ENCODE measurements at places on chromosomes 2 and 18. TPM values are rescaled to one million over a fixed set of nuclear protein-coding genes. Genes with fewer than 3 reads are reported as not detected.
A peak's percentile ranks its signal among the peaks of the same experiment; 100 is the strongest.

The CLEC4F gene
- total RNA-seq, result not detected

The RBFA gene
- total RNA-seq, result 15.0 TPM

GRCh38 chr2:162073888-162074631 is at the start of gene DPP4:
DPP4 (minus strand) TSS chr2:162074215; CDS start chr2:162073981, 234 bp downstream.
- peak within 1 kb of the TSS; percentile 99 for H3K4me3 ChIP-seq
- H3K27me3 ChIP-seq, result no peaks in the 10 kb centered on the region
- H3K36me3 ChIP-seq, result peaks cover 9% of the 10 kb centered on the region
- H3K27ac ChIP-seq, result peak within 1 kb of the TSS; percentile 94
- H3K4me1 ChIP-seq, result peaks cover 37% of the 10 kb centered on the region
- peak; percentile 38 for DNase-seq

GRCh38 chr2:24919506-24920097 is 435 bp downstream of the ADCY3 start:
- H3K27me3 ChIP-seq, result peaks cover 4% of the 10 kb centered on the region
- H3K4me3 ChIP-seq, result peak overlapping the region; percentile 96
- peak overlapping the region; percentile 34 for H3K27ac ChIP-seq

DNA sequence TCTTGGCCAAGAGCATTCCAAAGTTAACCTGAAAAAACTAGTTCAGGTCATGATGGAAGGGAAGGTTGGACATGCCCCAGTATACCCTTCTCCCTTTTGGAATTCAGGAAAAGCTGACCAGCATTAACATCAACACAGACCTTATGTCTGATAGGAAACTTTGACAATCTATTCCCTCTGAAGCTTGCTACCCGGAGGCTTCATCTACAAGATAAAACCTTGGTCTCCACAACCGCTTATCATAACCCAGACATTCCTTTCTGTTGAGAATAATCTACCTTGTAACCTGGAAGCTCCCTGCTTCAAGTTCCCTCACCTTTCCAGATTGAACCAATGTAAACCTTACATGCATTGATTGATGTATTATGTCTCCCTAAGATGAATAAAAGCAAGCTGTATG is 24.7 kb upstream of the IL37 start:
- no peak overlapping the region for H3K4me3 ChIP-seq
- no peaks in the 10 kb centered on the region for H3K36me3 ChIP-seq
- DNase-seq, result no peak
- H3K27ac ChIP-seq, result no peak overlapping the region
- H3K27me3 ChIP-seq, result peaks cover 6% of the 10 kb centered on the region
- peaks cover 10% of the 10 kb centered on the region for H3K4me1 ChIP-seq

- peak overlapping the region; percentile 84 for H3K4me3 ChIP-seq
- no peak for DNase-seq
- H3K36me3 ChIP-seq, result peaks cover 3% of the 10 kb centered on the region
- peaks cover 40% of the 10 kb centered on the region for H3K27me3 ChIP-seq
- H3K4me1 ChIP-seq, result peaks cover 17% of the 10 kb centered on the region
Observed at GRCh38 chr2:110747522-110748488, 15.4 kb downstream of the ACOXL start.

GRCh38 chr18:1408376-1408775 is 503.7 kb downstream of the ADCYAP1 start:
- H3K36me3 ChIP-seq, result no peaks in the 10 kb centered on the region
- H3K27ac ChIP-seq, result no peak overlapping the region
- no peak overlapping the region for H3K4me3 ChIP-seq
- no peaks in the 10 kb centered on the region for H3K27me3 ChIP-seq
- no peak for DNase-seq

DNA sequence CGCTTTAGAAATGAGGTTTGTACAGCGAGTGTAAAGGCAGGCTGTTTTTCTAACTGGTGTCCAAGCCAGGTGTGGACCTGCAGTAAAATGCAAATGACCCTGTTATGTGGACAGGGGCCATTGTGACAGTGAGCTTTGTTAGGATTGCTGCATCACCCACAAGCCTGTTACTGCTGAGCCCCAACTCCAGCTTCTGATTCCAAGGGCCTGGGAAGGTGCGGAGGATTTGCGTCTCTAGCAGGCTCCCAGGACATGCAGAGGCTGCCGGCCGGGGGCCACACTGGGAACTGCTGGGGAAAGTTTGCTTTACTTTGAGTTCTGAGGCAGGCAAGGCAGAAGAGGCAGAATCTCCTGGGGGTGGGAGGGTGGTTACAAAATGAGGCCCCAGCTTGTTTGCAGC is 164.1 kb downstream of the GLI2 start:
- no peak overlapping the region for H3K4me3 ChIP-seq
- H3K27me3 ChIP-seq, result peaks cover 21% of the 10 kb centered on the region
- H3K4me1 ChIP-seq, result no peaks in the 10 kb centered on the region
- no peaks in the 10 kb centered on the region for H3K36me3 ChIP-seq
- no peak for DNase-seq

GRCh38 chr2:124983595-124983994 is 958.5 kb downstream of the CNTNAP5 start:
- no peak for DNase-seq
- no peak overlapping the region for H3K27ac ChIP-seq
- no peaks in the 10 kb centered on the region for H3K27me3 ChIP-seq
- no peak overlapping the region for H3K4me3 ChIP-seq
- H3K36me3 ChIP-seq, result no peaks in the 10 kb centered on the region

DNA sequence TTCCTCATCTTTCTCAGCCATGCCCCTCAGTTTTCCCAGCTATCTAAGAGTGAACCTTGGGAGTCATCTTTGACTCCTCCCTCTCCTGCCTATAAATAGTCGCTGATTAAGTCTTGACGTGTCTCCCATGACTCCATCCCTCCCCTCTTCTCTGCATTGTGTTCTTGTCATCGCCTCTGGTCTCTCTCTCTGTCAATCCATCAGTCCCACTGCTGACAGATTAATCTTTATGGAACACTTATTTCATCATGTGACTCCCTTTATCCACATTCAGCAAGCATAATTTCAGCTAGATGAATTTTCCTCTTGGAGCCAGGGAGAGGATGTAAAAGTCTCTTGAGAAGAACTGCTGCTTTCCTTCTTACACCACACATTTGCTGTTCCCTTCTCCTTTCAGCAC is 9.4 kb downstream of the ADAM23 start:
- peaks cover 5% of the 10 kb centered on the region for H3K36me3 ChIP-seq
- no peak for DNase-seq
- H3K4me3 ChIP-seq, result no peak overlapping the region
- peaks cover 5% of the 10 kb centered on the region for H3K4me1 ChIP-seq

DNA sequence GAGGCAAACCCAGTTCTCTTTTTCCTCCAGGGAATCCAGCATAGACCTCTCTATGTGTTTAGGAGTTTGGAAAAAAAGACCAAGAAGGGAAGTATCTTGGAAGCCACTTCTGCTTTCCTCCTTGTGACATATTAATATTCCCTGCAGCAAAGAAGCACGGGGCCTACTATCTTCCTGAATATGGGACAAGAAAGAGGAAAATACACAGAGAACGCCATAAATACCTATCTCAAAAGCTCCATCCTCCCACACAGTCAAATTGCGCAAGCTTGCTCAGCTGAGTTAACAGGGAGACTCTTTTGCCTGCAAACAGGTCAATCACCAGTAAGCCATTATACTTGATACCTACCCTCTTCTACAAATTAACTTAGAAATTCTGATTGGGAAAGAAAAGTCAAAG is 16.7 kb upstream of the RAPH1 start:
- H3K4me1 ChIP-seq, result peaks cover 7% of the 10 kb centered on the region
- H3K4me3 ChIP-seq, result no peak overlapping the region
- H3K36me3 ChIP-seq, result peaks cover 2% of the 10 kb centered on the region
- no peak overlapping the region for H3K27ac ChIP-seq
- H3K27me3 ChIP-seq, result peaks cover 6% of the 10 kb centered on the region

- H3K36me3 ChIP-seq, result peaks cover 5% of the 10 kb centered on the region
- no peak for DNase-seq
- no peaks in the 10 kb centered on the region for H3K27me3 ChIP-seq
- H3K4me3 ChIP-seq, result no peak overlapping the region
- no peak overlapping the region for H3K27ac ChIP-seq
- H3K4me1 ChIP-seq, result peaks cover 4% of the 10 kb centered on the region
Observed at GRCh38 chr2:86677816-86678215, 42.3 kb upstream of the RMND5A start.

DNA sequence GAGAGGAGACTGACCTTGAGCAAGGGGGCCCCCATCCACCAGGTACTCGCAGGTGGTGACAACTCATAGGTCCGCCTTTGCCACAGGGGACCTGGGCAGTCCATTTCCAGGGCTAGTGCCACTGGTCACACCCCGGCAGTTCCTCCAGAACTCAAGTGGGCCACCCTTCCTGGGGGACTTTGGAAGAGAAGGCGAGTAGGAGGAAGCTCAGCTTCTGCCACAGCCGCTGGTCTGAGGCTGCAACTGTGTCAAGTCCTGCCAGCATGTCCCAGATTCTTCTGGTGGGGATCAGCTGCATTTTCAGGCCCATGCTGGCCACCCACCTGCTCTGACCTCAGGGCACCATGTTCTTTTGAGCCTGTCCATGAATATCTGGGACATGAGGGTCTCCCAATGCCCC is 423.9 kb upstream of the MYT1L start:
- H3K27me3 ChIP-seq, result peaks cover 8% of the 10 kb centered on the region
- no peak for DNase-seq
- H3K4me3 ChIP-seq, result no peak overlapping the region
- no peaks in the 10 kb centered on the region for H3K4me1 ChIP-seq

GRCh38 chr18:12838178-12838634 is 45.8 kb downstream of the PTPN2 start:
- H3K27me3 ChIP-seq, result no peaks in the 10 kb centered on the region
- peaks cover 12% of the 10 kb centered on the region for H3K36me3 ChIP-seq
- DNase-seq, result no peak
- peaks cover 53% of the 10 kb centered on the region for H3K4me1 ChIP-seq

DNA sequence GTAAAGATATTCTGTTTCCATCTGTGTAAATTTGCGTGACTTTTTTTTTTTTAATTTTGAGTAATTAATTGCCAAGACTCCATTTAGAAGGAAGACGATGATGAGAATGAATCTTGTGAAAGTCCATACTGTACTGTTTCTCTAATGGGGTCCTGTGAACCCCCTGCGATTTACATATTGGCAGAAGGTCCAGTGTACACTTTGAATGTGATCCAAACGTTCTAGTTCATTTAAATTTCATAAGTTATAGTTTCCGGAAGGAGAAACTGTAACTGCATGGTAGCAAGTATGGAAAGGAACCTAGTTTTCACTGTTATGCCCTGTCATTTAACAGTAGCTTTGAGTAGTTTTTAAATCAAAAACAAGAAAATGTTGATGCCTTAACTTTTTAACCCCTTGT is 166.7 kb downstream of the FMNL2 start:
- H3K27me3 ChIP-seq, result peaks cover 36% of the 10 kb centered on the region
- H3K36me3 ChIP-seq, result no peaks in the 10 kb centered on the region
- no peak overlapping the region for H3K4me3 ChIP-seq
- DNase-seq, result no peak
- H3K27ac ChIP-seq, result no peak overlapping the region

All from T-helper 17 cell (primary cell).